ENCODE measurements at places on chromosomes 7 and 10.

GRCh38 chr10:71598621-71599055, 120.9 kb downstream of the C10orf105 start:
- no peak for DNase-seq

- no peak for DNase-seq
Observed at GRCh38 chr7:79400222-79400621, 53.2 kb downstream of the MAGI2 start.

- DNase-seq: no peak
Observed at GRCh38 chr10:115706488-115707076, 566.4 kb downstream of the GFRA1 start.

DNA sequence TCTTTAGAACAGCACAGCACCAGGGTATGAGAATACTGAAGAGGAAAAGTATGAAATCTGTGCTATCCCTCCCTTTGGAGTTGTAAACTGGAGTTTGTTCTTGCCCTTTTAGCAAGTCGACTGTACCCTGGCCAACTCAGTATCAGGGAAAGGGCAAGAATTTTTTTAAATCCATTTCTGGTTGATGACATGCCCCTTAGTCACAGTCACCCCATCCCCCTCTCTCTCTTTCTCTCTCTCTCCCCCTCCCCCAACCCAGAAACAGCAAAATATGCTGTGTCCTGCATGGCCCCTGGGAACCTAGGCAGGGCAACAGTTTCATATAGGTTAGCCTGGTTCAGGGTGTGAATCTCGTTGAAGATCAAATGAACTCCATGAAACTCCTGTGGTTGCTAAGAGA, 177.7 kb upstream of the ADO start:
- no peak for DNase-seq

DNA sequence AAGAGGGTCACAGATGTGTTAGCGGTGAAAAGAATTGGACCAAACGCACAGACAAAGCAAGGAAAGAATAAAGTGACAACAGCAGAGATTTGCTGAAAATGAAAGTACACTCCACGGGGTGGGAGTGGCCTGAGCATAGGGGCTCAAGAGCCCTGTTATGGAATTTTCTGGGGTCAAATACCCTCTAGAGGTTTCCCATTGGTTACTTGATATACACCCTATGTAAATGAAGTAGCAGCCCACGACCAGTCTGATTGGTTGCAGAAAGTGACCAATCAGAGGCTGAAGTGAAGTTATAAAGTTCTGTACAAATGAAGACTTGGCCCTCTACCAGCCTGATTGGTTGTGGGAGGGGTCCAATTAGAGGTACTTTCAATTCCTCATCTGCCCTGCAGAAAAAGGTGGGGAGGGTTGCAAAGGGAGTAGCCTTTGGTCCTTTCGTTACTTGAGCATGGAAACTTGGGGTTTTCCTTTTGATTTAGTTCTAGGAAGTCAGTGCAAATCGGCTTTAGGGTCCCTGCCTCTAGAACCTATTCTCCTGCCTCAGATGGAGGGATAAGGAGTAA, 125.6 kb upstream of the PRPS1L1 start:
- DNase-seq: no peak

- no peak for DNase-seq
Observed at GRCh38 chr10:12382157-12382548, 32.8 kb downstream of the CAMK1D start.
